Right renal pelvis (tissue), 4 donors: ENCODE measurements at places on chromosomes 12 and 14.

DNA sequence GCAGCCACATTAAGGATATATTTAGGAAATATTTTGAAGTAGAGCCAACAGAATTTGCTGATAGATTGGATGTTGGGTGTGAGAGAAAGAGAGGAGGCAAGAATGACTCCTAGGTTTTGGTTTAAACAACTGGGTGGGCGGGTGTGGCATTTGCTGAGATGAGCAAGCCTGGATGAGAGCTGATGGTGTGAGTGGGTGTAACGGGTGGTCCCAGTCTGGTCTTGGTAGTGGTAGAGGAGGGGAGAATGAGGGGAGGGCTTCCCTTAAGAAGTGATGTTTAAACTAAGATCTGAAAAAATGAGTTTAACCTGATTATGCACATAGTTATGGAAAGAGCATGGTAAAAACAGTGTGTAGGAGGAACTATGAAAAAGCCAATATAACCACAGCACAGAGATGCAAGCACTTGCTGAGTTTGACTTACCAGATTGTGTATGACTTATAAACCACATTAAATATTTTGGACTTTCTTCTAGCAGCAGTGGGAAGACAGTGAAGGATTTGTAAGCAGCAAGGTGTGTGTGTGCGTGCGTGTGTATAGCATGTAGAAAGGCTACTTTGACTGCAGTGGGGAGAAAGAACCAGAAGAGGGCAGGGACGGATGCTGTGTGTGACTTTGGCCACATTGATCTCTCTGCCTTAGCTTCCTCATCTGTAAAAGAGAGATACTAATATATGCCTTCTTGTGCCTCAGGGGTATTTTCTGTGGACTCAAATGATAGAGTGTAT lies 139.7 kb downstream of the PRIMA1 start:
- no peak for DNase-seq

DNA sequence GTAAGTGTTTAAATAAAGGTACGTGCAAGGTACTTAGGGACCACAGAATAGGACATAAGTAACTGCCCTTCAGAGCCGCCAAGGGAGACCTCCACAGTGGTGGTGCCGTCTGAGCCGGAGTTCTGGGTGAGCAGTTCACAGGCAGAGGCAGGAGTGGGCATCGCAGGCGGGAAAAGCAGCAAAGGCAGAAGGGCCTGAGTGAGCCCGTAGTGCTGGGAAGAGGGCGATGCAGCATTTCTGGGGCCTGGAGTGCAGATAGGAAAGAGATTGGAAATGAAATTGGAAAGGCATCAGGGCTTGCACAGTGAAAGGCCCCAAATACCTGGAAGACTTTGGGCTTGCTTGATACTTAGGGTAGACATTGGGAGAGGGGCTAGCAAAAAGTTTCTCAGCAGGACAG lies 32.9 kb downstream of the EVL start:
- DNase-seq: no peak

GRCh38 chr12:111405859-111406473 lies at the start of gene SH2B3:
TSS of gene SH2B3 (plus strand) at chr12:111405923. CDS start at chr12:111418146, 12,223 bp downstream.
- DNase-seq: no peak

DNA sequence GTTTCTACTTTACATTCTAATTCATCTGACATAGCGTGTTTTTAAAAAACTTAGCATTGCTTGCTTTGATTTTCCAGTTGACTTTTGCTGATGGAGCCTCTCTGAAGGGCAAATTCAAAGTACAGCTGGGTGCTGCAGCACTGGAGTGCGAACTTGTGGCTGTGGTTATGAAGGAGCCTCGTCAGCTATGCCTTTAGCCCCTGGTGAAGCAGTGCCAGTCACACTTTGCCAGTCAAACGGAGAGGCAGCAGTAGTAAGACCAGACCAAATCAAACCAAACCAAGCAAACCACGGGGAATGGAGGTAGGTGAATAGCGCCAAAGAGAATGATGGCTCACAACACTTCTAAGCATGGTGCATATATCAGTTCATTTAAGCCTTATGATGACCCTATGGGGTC lies 15.1 kb upstream of the SLC38A2 start:
- no peak for DNase-seq

DNA sequence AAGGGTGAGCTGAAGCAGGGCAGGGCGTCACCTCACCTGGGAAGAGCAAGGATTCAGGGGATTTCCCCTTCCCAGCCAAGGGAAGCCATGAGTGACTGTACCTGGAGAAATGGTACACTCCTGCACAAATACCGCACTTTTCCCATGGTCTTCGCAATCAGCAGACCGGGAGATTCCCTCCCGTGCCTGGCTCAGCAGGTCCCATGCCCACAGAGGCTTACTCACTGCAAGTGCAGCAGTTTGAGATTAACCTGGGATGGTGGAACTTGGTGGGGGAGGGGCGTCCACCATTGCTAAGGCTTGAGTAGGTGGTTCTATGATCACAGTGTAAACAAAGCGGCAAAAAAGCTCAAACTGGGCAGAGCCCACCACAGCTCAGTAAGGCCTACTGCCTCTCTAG lies 11.0 kb upstream of the DHRS4 start:
- no peak for DNase-seq

- DNase-seq: no peak
Measured at GRCh38 chr14:39102265-39102968, 618 bp downstream of the SEC23A start.

DNA sequence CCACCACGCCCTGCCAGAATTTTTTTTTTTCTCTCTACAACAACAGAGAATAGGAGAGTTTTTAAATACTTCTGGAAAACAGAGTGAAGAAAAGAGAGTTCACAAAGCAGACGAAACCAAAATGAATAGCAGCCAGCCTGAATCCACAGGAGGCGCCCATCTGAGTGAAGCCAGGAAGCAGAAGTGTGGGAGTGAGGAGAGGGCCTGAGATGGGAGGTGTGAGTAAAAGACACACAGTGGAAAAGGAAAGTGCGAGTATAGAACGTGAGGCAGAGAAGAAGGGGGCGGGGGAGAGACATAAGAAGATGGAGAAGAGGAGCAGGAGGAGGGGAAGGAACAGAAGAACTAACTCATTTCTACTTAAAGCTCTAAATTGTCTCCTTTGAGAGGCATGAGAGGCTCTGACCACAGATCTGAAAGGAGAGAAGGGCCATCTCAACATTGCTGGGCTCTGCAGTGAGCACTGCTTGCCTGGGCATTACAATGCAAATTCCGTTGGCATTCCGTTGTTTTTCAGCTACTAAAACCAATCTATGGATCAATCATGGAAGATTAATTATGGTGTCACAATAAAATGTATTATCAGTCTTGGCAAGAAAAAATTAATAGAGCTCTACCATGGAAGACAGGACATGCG lies 140.1 kb upstream of the CPSF6 start:
- DNase-seq: no peak

DNA sequence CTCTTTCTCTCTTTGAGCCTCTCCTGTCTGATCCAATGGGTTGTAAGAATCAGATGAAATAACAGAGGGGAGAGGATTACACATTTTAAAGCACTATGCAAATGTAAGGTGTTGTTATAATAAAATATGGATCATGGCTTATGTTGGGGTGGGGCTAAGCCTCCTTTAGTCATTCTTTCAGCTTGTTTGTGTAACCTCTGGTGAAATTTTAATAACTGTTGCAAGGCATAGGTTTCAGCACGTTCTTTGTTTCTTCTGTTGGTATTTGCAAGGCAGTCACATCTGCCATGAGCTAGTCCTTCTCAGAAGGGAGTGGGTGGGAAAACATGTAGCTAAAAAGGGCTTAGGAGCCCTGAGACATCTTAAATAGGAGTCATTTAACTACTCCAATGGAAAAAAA lies 74.8 kb upstream of the FRMD6 start:
- no peak for DNase-seq

GRCh38 chr12:108565976-108566375 lies 3.6 kb downstream of the ISCU start:
- DNase-seq: no peak

- no peak for DNase-seq
Measured at GRCh38 chr12:98149691-98150210, 365.6 kb upstream of the TMPO start.

- DNase-seq: no peak
Measured at GRCh38 chr12:56143217-56143616, 9.2 kb upstream of the MYL6B start.

GRCh38 chr12:56229082-56229481 lies 769 bp upstream of the SLC39A5 start:
- DNase-seq: no peak

DNA sequence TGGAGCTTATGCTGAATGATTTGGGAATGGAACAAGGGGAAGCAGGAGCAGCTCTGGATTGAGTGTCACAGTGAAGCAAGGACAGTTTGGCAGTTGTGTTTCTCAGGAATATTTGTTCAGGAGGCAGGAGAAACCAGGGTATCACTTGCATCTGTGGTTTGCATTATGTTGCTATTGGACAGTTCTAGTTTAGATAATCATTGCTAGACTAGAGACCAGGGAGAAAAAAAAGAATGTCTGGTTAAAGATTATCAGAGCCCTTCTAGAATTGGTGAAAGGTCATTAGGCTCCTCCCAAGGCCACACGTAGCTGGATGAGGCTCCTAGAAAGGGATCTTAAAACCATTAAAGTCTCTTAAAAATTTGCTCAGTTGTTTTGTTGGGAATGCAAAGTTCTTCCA lies 17.0 kb upstream of the SRSF5 start:
- peak; percentile 31 for DNase-seq

DNA sequence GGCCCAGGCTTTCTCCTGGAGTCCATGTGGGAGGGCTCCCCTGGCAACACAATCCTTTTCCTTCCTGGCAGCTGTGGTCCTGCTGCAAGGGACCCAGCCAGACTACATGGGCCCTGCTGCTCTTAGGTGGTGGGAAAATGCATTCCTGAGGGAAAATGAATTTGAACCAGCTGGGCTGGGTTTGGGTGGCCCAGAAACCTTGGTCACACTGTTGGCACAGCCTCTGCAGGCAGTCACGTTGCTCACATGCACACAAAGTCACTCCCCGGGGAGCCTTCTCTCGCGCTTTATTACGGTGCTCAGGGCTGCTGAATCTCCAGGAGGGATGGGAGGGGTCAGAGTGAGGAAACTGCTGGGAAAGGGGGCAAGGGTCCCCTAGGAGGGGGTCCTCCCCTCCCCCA lies 17.2 kb downstream of the PLEKHG3 start:
- no peak for DNase-seq

DNA sequence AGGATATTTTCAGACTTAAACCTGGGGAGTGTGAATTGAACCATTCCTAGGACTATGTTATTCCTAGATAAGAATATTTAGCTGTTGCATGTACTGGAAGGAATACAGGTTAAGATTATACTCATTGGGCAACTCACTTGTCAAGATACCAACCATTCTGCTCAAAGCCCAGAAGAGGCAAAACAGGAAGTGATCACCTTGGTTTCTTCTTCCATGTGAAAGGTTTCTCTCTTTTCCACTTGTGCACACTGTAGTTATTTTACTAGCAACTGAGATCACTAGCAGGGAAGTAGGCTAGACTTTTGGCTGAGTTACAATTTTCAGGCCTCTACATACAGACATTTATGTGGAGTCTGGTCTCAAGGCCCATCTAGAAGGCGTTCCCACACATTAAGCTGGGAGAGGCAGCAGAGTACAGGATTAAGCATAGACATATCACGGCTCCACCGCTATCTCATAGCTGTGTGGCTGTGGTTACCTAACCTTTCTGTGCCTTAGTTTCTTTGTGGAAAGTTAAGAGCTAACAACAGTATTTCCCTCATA lies 83.9 kb upstream of the FERMT2 start:
- no peak for DNase-seq

GRCh38 chr14:66540038-66540437 lies 32.1 kb downstream of the GPHN start:
- no peak for DNase-seq

DNA sequence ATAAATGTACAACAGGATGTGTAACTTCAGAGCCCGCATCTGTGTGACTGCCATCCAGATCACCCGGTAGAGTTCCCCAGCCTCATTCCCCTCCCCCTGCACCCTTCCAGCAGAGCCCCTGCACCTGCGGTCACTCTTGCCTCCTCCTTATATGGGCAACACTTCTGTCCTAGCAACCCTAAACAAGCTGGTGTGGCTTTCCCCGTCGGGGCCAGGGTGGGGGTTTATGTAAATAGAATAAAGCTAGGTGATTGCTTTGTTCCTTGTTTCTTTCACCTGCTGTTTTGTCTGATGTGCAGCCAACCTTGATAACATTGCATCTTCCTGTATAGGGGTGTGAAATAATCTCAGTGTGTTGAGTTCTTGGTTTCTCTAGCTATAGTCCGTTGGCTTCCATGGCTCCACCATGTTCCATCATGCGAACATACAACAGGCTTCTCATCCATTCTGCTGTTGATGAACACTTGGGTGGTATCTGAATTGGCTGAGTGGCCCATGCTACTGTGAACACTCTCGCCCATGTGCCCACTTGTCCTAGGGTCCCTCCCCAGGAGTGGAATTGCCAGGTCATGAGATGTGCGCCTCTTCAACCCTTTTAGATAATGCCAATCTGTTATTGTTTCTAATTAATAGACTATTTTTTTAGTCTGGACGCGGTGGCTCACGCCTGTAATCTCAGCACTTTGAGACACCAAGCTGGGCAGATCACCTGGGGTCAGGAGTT lies 102.2 kb downstream of the KIF26A start:
- no peak for DNase-seq
